Colonic mucosa (tissue), 4 donors: ENCODE measurements at places on chromosomes 5 and 9. TPM values are rescaled to one million over a fixed set of nuclear protein-coding genes. Genes with fewer than 3 reads are reported as not detected.
A peak's percentile ranks its signal among the peaks of the same experiment; 100 is the strongest.

The ATP10B gene
- 162 TPM for total RNA-seq

The SLC34A3 gene
- not detected for total RNA-seq

The BAAT gene
- 0.30 TPM for total RNA-seq

The SLC36A2 gene
- total RNA-seq: not detected

The ANKRD31 gene
- 0.05 TPM for total RNA-seq

The OLFML2A gene
- 12.1 TPM for total RNA-seq

The FSTL4 gene
- total RNA-seq: 0.89 TPM

The TTC23L gene
- total RNA-seq: 0.35 TPM

DNA sequence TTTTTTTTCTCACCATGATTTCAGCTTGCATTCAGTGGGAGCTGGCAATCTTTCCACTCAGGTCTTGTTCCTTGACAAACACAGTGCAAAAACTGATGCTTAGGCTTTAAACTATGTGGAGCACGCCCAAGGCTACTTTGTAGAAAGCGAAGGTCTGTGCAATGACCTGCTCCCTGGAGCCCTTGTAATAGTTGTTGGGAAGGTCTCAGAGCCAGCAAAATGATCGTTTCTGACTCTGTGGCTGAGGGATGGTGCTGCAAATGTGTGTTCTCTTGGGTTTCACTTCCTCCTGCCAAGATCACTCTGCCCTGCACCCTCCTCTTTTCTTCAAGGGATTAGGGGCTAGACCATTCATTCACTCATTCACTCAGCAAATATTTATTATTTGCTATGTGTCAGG lies 249.7 kb upstream of the MAP3K1 start:
- no peak for DNase-seq
- H3K27me3 ChIP-seq: no peaks in the 10 kb centered on the region
- no peaks in the 10 kb centered on the region for H3K36me3 ChIP-seq

GRCh38 chr5:78182838-78183237 lies 111.7 kb downstream of the AP3B1 start:
- no peak overlapping the region for H3K27ac ChIP-seq
- H3K27me3 ChIP-seq: no peaks in the 10 kb centered on the region
- no peaks in the 10 kb centered on the region for H3K4me1 ChIP-seq
- H3K4me3 ChIP-seq: no peak overlapping the region
- peak; percentile 34 for DNase-seq

DNA sequence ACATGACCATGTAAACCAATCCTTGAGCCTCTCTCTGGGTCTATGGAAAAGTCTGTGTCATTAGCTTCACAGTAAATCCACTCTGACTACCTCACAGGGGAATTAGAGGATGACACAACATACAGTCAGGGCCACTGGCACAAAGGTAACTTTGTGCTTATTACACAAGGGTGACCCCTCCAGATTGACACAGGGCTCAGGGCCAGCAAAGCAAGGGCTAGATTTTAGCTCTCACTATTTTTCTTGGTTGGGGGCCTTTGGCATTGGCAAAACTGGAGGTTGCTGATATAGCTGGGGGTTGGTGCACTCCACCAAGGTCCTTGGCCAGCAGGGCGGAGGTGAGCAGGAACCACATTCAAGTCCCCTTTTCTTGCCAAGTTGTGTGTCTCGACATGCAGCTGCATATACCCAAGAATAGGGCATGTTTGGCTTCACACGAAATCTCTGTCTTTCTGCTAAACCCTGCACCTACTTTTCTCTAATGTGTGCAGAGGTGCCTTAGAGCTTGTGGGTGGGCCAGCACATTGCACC lies 15.2 kb upstream of the OSMR start:
- DNase-seq: no peak
- no peaks in the 10 kb centered on the region for H3K27me3 ChIP-seq
- no peak overlapping the region for H3K4me3 ChIP-seq

DNA sequence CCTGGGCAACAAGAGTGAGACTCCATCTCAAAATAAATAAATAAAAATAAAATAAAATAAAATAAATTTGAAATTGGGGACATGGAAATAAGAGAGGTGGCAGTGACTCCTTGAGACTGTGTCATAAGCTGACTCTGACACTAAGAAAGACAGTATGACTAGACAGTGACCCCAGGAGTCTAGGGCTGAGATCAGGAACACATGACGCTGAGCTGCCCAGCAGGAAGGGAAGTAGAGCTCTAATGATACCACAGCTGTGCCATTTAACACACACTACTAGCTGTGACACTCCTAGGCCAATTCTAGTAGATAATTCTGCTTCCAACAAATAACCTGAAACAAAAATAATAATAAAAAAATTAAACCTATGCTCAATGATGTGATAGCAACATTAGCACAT lies 293.0 kb downstream of the SEC61B start:
- no peaks in the 10 kb centered on the region for H3K27me3 ChIP-seq
- H3K36me3 ChIP-seq: no peaks in the 10 kb centered on the region
- DNase-seq: no peak
- H3K4me1 ChIP-seq: no peaks in the 10 kb centered on the region
- no peak overlapping the region for H3K4me3 ChIP-seq
- H3K27ac ChIP-seq: no peak overlapping the region

DNA sequence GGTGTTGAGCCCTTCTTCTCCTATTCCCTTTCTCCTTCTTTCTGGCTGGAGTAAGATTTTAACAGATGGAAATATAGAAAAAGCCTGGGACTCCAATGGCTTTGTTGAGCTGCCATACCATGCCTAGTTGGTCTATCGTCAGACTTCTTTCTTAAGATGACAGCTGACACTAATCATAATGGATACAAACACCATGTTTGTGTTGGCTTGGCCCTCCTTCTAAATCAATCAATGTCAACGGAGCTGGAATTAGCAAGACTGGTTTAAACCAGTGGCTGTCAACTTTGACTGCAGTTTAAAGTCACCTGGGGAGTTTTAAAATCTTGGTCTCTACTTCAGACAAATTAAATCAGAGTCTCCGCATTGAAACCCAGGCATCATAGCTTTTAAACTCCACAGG lies 264.5 kb upstream of the PRR16 start:
- no peak overlapping the region for H3K27ac ChIP-seq
- no peak for DNase-seq
- H3K27me3 ChIP-seq: no peaks in the 10 kb centered on the region
- no peak overlapping the region for H3K4me3 ChIP-seq
- no peaks in the 10 kb centered on the region for H3K36me3 ChIP-seq
- H3K4me1 ChIP-seq: no peaks in the 10 kb centered on the region

GRCh38 chr5:59185757-59186385 lies 603.0 kb downstream of the RAB3C start:
- H3K27me3 ChIP-seq: no peaks in the 10 kb centered on the region
- H3K4me1 ChIP-seq: no peaks in the 10 kb centered on the region
- no peak overlapping the region for H3K27ac ChIP-seq
- H3K36me3 ChIP-seq: no peaks in the 10 kb centered on the region
- no peak for DNase-seq
- H3K4me3 ChIP-seq: no peak overlapping the region

- DNase-seq: no peak
- no peaks in the 10 kb centered on the region for H3K36me3 ChIP-seq
- H3K4me1 ChIP-seq: no peaks in the 10 kb centered on the region
- H3K27me3 ChIP-seq: no peaks in the 10 kb centered on the region
- no peak overlapping the region for H3K4me3 ChIP-seq
These were observed 13.7 kb downstream of the YIPF5 start for GRCh38 chr5:144156767-144157171.

DNA sequence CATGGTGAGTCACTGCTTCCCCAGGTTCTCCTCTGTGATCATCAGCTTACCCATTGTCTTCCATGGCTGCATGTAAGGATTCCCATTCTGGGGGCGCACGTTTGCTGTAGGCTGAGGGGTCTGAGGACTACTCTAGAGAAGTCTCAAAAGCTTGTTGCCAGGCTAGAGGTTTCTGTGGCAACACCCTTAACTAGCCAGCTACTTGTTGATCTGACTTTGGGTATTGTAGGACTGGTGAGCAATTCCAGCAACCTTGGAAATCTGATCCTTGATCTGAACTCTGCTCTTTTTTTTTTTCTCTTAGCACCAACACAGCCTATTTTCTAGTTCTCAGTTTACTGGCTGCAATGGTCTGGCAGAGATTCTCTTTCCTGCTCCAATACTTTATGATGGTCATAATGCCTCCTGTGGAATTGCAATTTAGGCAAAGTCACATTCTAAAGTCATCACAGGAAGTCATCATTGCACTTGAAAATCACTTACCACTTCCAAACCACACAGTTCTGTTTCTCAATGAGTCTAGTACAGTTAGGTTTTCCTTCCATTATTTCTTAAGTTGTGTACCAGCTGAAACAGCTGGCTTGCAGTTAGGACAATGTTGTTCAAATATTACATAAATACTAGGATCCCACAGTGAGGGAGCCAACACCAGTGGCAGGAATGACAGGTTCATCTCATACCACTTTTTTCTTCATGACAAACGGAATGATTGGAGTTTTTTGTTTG lies 110.3 kb downstream of the SLC12A2 start:
- H3K27ac ChIP-seq: no peak overlapping the region
- H3K4me3 ChIP-seq: no peak overlapping the region
- H3K36me3 ChIP-seq: no peaks in the 10 kb centered on the region
- no peak for DNase-seq
- no peaks in the 10 kb centered on the region for H3K4me1 ChIP-seq

- peak overlapping the region; percentile 40 for H3K4me3 ChIP-seq
- peak; percentile 87 for DNase-seq
- H3K27ac ChIP-seq: peak overlapping the region; percentile 86
- no peaks in the 10 kb centered on the region for H3K36me3 ChIP-seq
- H3K27me3 ChIP-seq: no peaks in the 10 kb centered on the region
These were observed 1.6 kb downstream of the C9orf152 start for GRCh38 chr9:110206389-110206788.

DNA sequence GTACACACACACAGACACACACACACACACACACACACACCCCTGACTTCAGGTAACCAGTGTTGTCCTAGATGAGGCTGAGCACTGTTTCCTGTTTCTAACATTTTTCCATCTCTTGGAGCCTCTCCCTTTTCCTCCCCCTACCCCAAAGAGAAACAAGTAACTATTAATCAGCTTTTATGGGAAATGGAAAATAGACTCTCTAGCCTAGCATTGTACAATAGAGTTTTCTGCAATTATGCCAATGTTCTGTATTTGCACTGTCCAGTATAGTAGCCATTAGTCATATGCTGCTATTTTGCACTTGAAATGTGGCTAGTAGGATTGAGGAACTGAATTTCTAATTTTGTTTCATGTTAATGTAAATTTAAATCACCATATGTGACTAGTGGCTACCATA lies 33.1 kb downstream of the RAB3C start:
- no peaks in the 10 kb centered on the region for H3K4me1 ChIP-seq
- H3K27me3 ChIP-seq: no peaks in the 10 kb centered on the region
- H3K4me3 ChIP-seq: no peak overlapping the region
- H3K36me3 ChIP-seq: no peaks in the 10 kb centered on the region
- H3K27ac ChIP-seq: no peak overlapping the region

DNA sequence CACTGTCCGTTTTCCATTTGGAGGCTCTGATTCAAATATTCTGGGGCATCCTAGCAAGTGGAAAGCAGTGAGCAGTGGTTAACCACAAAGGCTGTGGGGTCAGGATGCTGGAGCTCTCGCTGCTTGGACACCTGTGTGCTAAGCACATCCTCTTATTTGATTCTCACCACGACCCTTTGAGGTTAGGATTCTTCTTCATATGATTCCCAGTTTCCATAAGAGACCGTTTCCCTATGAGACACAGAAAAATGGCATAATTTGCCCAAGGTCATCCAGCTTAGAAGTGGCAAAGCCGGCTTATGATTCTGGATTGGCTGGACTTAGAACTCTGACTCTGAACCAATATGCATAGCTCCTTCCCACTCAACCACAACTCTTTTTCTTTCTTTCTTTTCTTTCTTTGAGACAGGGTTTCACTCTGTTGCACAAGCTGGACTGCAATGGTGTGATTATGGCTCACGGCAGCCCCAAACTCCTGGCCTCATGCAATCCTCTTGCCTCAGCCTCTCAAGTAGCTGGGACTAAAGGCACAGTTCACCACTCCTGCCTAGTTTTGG lies 207.7 kb downstream of the TTLL11 start:
- no peaks in the 10 kb centered on the region for H3K27me3 ChIP-seq
- DNase-seq: no peak
- H3K4me3 ChIP-seq: no peak overlapping the region
- H3K36me3 ChIP-seq: no peaks in the 10 kb centered on the region
- H3K4me1 ChIP-seq: no peaks in the 10 kb centered on the region

DNA sequence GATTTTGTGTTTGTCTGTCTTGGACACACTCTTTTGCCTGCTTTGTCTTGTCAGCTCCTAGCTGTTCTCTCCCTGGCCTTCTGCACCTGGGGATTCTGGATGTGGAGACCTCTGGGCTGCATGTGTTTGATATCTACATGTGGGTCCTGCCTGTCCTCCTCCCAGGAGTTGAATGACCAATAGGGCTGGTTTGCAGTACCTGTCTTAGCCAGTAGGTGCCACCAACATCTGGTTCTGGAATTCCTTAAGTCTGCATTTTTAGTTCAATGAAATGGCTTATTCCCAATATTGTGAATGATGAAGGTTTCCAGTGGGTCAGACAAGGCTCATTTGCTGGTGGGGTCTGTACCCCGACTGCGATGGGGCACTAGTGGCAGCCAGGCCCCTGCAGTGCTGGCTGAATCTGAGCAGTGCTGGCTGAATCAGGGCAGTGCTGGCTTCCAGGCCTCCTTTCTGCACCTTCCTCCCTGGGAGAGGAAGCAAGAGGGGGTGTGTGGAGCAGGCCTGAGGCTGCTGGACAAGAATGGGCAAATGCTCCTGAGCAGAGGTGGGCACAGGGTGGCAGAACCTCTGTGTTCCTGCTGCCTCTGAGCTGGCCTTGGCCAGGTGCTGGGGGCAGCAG lies 73.3 kb downstream of the RXRA start:
- H3K4me3 ChIP-seq: no peak overlapping the region
- H3K27me3 ChIP-seq: no peaks in the 10 kb centered on the region
- no peaks in the 10 kb centered on the region for H3K36me3 ChIP-seq
- no peak overlapping the region for H3K27ac ChIP-seq

GRCh38 chr5:71821029-71821428 lies 102.0 kb downstream of the CARTPT start:
- no peak for DNase-seq
- H3K27me3 ChIP-seq: no peaks in the 10 kb centered on the region
- H3K4me1 ChIP-seq: no peaks in the 10 kb centered on the region
- H3K4me3 ChIP-seq: no peak overlapping the region

- H3K27me3 ChIP-seq: no peaks in the 10 kb centered on the region
- no peak overlapping the region for H3K27ac ChIP-seq
- H3K4me1 ChIP-seq: no peaks in the 10 kb centered on the region
- DNase-seq: no peak
- peaks cover 7% of the 10 kb centered on the region for H3K36me3 ChIP-seq
These were observed 11.6 kb downstream of the BNIP1 start for GRCh38 chr5:173155912-173156311.

- no peaks in the 10 kb centered on the region for H3K27me3 ChIP-seq
- H3K36me3 ChIP-seq: no peaks in the 10 kb centered on the region
- DNase-seq: no peak
- H3K27ac ChIP-seq: no peak overlapping the region
- no peaks in the 10 kb centered on the region for H3K4me1 ChIP-seq
These were observed 90.1 kb downstream of the CRB2 start for GRCh38 chr9:123445981-123446610.
